Right lobe of liver (tissue), 6 donors: ENCODE measurements at places on chromosomes 11 and 22. TPM values are rescaled to one million over a fixed set of nuclear protein-coding genes. Genes with fewer than 3 reads are reported as not detected.
A peak's percentile ranks its signal among the peaks of the same experiment; 100 is the strongest.

DNA sequence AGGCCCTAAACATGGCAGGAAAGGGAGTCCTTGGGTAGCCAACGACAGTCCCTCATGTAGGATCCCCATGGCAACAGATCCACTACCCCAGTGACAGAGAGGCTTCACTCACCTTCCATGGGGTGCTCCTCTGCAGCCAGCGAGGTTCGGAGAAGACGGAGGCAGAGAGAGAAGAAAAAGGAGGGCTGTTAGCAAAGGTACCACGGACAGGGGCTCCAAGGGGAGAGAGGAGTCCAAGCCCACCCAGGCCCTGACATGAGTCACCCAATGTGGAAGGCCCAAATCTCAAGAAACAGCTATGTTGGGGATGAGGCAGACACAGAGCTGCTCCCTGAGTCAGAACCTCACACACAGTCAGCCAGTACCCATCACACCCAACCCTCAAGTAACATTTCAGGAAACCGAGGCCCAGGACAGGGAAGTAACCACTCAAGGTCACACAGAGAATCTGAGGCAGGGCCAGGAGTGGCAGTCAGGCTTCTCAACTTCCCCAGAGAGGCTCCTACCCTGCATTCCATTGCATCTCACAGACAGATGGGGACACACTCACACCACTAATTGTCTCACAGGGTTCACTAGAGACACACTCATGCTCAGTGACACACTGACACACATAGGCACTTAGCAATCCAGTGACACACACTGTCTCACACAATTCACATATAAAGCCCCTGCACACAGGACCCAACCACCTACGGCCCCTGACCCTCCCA lies 25.2 kb downstream of the NRXN2 start:
- no peak for DNase-seq

DNA sequence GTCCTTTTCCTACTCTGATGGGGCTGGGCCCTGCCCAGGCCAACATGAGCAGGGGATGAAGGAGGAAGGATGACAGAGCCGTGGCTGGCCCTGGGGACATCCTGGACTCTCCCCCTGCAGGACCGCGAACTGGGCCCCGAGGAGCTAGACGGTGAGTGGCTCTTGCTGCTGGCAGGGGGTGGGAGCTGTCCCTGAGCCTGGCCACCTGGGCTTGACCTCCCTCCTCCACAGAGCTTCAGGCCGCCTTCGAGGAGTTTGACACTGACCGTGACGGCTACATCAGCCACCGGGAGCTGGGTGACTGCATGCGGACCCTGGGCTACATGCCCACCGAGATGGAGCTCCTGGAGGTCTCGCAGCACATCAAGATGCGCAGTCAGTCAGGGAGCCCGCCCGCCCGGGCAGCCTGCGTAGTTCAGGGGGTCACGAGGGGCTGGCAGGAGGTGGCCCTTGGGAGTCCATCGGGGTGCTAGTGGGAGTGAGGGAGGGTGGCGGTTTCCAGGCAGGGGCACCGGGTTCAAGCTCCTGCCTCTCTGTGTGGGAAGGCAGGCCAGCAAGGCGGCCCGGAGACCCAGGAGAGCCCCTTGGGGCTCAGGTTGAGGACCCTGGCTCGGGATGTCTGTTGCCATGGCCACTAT lies 1.0 kb downstream of the CABP4 start:
- no peak for DNase-seq

GRCh38 chr11:75773595-75774353 lies 5.2 kb downstream of the DGAT2 start:
- DNase-seq, result peak; percentile 33

GRCh38 chr11:61505640-61506155 lies 2.9 kb upstream of the LRRC10B start:
- no peak for DNase-seq

GRCh38 chr11:30749268-30749667 lies 163.1 kb upstream of the MPPED2 start:
- no peak for DNase-seq

DNA sequence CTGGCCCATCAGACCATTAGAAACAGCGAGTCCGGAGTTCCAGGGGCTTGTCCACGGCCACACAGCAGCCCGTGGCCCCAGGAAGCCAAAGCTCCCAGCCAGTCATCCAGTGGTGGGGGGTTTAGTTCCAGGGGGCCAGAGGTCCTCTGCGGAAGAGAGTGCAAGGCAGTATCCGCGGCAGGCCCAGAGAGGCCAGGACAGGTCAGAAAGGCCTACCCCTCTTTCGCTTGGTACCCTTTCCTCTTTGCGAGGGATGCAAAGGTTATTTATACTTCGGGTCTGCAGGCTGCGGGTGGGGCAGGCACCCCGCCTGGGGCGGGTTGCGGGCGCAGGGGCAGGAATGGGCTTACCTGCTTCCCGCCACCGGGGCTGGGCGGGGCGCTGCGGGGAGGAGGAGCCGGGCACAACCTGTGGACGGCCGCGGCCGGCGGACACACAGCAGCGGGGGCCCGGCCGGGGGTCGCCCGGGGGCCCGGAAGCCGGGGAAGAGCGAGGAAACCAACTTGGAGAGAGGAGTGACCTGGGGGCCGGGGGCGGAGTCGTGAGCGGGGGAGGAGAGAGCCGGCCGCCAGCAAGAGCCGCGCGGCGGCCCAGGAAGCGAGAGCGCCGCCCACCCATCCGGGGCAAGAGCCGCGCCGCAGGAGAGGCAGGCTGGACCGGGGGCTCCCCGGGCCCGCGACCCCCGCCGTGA lies at the start of gene SH3BP1:
SH3BP1 (plus strand) TSS at position 600 of the 691 bp plus-strand sequence. CDS start 119 bp downstream, outside the sequence.
- DNase-seq, result no peak

- no peak for DNase-seq
Observed at GRCh38 chr11:102546923-102547471, 16.4 kb upstream of the MMP7 start.

DNA sequence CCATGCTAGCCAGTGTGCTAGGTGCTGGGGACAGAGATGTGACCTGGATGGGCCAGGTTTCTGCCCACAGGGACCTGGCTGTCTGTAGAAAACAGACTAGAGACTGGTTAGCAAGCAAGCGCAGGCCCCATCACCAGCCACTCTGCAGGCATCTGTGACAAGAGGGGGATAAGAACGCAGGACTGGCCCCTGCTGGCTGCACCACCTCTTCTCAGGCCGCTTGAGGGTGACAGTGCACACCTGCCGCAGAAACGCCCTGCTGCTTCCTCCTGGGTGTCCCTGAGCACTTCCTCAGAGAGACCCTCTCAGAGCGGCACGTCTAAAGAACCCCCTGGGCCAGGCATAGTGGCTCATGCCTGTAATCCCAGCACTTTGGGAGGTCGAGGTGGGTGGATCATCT lies 5.9 kb upstream of the PICK1 start:
- DNase-seq, result no peak

- DNase-seq, result no peak
Observed at GRCh38 chr22:33038131-33038772, 19.9 kb downstream of the SYN3 start.

DNA sequence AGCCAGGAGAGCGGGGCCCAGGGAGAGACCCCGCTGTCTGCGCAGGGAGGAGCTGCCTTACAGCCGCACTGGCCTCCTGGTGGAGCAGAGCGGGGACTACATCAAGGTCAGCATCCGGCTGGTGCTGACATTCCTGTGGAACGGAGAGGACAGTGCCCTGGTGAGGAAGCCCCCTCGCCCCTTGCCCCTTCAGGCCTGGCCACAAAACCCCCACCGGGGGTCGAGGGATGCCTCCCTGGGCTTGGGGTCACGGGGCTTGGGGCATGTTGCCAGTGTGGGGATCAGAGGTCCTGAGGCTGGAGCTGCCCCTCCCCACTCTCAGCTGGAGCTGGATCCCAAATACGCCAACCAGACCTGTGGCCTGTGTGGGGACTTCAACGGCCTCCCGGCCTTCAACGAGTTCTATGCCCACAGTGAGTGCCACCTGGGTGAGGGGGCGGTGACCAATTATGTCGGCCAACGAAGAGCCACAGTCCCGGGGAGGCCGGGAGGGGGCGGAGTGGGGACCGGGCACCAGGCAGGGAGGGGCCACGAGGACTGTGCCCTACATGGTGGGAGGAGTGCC lies 4.2 kb downstream of the MUC5B start:
- peak; percentile 49 for DNase-seq

GRCh38 chr11:124069429-124070401 lies 28.6 kb upstream of the OR10G7 start:
- peak; percentile 64 for DNase-seq

LINC01488 gene
- 1.6 TPM for total RNA-seq

MUC6 gene
- 0.31 TPM for total RNA-seq

OR8D1 gene
- not detected for total RNA-seq

INS gene
- not detected for total RNA-seq

CCDC73 gene
- 0.44 TPM for total RNA-seq

SLC22A25 gene
- 39.0 TPM for total RNA-seq
